ENCODE measurements at places on chromosomes 3 and 15.

DNA sequence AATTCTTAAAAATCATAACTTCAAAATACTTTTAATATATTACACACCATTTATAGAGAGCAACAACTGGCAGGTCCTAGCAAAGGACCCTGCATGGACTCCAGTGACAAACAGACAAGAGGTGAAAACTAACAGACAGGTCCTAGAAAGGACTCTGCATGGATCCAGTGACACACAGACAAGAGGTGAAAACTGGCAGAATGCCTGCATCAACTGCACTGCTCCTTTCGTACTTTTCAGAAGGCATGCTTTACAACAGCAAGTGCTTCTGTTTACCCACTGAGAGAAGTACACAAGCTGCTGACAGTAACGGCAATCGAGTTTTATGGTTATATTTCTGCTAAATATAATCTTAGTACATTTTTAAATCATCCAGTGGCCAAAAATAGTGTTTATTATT, 24.3 kb upstream of the GP5 start:
- DNase-seq, result no peak

- no peak for DNase-seq
Observed at GRCh38 chr3:55204417-55204816, 276.6 kb upstream of the LRTM1 start.

- DNase-seq, result no peak
Observed at GRCh38 chr3:194994551-194994981, 276.4 kb downstream of the XXYLT1 start.

GRCh38 chr15:73862276-73862675, 11.1 kb upstream of the TBC1D21 start:
- DNase-seq, result no peak

All from CD4-positive, alpha-beta T cell treated with Interleukin-10 for 1 hour (primary cell).